Pancreas (tissue), 10 donors: ENCODE measurements at places on chromosomes 2 and 18. TPM values are rescaled to one million over a fixed set of nuclear protein-coding genes. Genes with fewer than 3 reads are reported as not detected.

The LOXHD1 gene
- 0.16 TPM for total RNA-seq

The SCN9A gene
- 2.8 TPM for total RNA-seq

The C2orf80 gene
- total RNA-seq, result not detected

The FSIP2 gene
- 1.3 TPM for total RNA-seq

The RUFY4 gene
- not detected for total RNA-seq

The SCN2A gene
- total RNA-seq, result 0.14 TPM

DNA sequence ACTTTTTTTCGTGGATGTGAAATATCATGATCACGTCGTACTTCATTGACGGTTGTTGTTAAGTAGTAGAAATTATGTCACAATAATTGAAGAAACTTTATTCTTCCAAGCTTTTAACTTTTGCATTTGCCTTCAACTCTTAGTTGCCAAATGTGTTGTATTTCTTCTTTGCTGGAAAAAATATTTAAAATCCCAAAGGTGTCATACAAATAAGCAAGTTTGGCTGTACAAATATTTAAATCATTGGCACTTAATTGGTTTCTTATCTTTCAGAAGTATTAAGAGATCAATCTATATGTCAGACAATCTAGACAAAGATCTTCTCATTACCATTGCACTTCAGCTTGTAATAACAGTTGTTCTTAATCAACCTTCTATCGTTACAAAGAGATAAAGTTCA is 204.0 kb upstream of the HDAC4 start:
- DNase-seq, result no peak

GRCh38 chr2:132780651-132781050 is 110.6 kb upstream of the LYPD1 start:
- no peak for DNase-seq

GRCh38 chr2:98458207-98458606 is 13.5 kb downstream of the INPP4A start:
- DNase-seq, result no peak

- DNase-seq, result no peak
Measured at GRCh38 chr2:227813229-227813561, 447 bp upstream of the CCL20 start.

DNA sequence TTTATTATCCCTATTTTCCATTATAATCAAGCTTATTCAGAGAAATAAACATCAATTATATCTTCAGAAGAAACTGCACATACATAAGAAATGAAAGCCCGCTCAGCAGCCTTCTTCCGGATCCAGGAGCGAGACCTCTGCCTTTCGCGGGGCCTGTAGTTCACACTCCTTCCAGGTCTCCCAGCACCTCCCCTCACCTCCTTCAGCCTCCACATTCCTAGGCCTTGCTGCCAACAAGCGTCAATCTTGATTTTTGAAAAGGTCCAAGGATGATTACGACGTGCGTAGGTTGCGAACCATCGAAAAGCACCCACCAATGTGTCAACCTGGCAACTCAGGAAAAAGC is 355 bp upstream of the KIDINS220 start:
- no peak for DNase-seq
